ENCODE measurements at places on chromosomes 4 and X.

DNA sequence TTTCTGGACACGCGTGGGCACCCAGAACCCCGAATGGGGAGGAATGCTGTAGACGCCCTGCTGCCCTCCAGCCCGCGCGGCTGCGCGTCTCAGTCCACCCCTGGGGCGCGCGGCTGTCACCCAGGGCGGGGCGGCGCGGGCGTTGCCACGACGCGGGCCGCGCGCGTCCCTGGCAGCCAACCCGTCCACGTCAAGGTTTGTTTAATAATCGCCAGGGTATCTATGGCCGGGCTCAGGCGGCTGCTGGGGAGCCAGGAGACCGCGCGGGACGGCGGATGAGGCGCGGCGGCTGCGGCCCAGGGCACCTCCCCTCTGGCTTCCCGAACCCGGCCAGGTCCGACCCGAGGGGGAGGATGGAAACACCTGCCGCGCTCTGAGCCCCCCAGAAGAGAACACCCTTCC, at the start of gene SPATA18:
Gene SPATA18, plus strand, starts transcription at position 92 of the 402 bp plus-strand sequence. CDS start 401 bp downstream, outside the sequence.
- no peak for DNase-seq

- DNase-seq: no peak
Observed at GRCh38 chr4:138405466-138405891, 163.3 kb upstream of the SLC7A11 start.

DNA sequence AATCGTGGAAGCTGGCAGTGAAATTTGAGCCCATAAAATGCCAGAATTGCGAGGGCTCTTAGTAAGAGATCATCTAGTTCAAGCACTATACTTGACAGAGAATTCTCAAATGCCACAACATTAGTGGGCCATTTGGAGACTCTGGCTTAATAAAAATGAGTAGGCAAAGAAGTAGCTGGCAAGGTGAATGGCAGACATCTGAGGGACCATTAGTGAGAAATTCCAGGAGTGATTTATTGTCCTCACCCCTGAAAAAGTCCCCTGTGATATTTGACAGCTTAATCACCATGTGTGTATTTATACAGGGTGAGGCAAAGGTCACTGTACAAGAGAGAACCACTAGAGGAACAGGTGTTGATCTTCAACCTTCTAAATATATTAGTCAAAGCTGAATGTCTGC, 207.5 kb downstream of the CHRDL1 start:
- DNase-seq: no peak

- DNase-seq: no peak
Observed at GRCh38 chrX:29083823-29084222, 496.6 kb downstream of the IL1RAPL1 start.

DNA sequence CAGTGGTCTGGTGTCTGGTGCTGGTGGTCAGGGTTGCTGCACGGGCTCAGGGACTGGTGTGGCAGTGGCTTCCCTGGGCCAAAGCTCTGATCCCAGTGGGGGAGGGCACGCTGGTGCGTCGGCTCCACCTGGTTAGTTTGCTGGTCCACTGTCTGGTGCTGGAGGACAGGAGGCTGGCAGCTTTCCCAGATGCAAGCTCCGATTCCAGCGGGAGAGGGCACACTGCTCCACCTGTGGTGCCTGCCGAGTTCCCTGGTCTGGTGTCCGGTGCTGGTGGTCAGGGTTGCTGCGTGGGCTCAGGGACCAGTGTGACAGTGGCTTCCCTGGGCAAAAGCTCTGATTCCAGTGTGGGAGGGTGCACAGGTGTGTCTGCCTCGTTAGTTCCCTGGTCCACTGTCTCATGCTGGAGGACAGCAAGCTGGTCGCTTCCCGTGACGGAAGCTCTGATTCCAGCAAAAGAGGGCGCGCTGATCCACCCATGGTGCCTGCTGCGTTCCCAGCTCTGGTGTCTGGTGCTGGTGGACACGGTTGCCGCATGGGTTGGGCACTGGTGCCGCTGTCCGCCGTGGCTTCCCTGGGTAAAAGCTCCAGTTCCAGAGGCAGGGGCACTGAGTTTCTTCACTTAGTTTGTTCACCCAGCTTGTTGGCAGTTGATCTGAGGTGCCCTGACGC, 5.8 kb downstream of the VMA21 start:
- no peak for DNase-seq

- DNase-seq: no peak
Observed at GRCh38 chr4:168610911-168611530, 114.2 kb downstream of the PALLD start.

GRCh38 chr4:39037941-39038340, 5.7 kb upstream of the TMEM156 start:
- DNase-seq: no peak

DNA sequence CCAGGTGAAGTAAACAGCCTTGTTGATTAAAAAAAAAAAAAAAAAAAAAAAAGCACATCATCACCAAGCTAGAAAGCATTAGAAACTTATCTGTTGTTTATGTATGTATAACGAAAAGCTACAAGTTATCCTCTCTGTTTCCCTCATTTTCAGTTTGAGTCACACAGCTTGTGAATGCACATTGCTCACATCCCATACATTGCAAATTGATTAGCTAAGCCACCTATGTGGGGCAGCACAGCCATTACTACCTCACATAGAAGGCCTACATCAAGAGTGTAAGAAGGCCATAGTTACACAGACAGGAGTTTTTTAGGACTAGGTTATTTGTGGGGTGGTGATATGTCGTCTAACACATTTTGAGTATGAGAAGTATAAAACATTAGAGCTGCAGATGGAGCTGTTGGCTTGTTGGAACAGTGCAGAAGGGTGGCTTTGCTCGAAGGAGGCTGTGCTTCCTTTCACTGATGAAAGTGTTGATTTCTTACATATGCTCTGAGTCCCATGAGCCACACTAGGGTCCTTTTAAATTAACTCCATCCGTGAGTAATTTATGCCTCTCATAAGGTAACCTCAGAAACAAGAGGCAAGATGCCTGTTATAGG, 431.6 kb downstream of the GABRG1 start:
- DNase-seq: no peak

DNA sequence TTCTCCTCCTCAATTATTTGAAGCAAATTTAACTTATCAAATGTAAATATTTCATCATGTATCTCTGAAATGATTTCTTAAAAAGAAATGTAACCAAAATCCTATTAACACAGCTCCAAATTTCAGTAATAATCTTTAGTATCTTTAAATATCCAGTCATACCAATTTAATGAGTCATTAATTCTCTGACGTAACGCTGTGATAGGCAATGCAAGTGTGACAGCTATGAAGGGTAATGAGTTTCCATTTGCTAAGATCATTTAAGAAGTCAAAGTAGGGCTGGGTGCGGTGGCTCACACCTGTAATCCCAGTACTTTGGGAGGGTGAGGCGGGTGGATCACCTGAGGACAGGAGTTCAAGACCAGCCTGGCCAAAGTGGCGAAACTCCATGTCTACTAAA, 15.6 kb downstream of the RPS3A start:
- DNase-seq: no peak

DNA sequence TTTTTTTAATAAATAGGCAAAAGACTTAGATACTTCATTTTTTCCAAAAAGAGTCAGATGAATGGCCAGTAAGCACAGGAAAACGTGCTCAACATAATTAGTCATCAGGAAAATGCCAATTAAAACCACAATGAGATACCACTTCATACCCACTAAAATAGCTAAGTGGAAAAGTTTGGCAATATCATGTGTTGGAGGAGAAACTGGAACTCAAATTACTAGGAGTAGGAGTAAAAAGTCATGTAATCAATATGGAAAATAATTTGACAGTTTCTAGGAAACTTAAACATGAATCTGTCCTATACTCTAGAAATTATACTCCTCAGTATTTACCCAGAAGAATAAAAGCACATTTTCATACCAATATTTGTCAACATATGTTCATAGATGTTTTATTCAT, 449.8 kb downstream of the INPP4B start:
- no peak for DNase-seq

DNA sequence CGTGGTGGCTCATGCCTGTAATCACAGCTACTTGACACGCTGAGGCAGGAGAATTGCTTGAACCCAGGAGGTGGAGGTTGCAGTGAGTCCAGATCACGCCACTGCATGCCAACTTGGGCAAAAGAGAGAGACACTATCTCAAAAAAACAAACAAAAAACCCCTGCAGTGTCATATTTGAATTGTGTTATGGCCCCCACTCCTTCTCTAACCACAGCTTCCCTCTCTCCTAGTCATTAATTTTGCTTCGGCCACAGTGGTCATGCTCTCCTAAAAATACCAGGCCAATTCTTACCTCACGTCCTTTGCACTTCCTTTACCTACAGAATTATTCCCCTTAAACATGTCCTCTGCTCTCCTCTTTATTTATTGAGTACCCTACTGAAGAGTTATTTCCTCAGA, 206.1 kb downstream of the PPP3CA start:
- DNase-seq: no peak

- DNase-seq: no peak
Observed at GRCh38 chrX:146481735-146482134, 327.8 kb upstream of the CXorf51B start.

- DNase-seq: no peak
Observed at GRCh38 chr4:93813092-93813491, 15.5 kb upstream of the ATOH1 start.

- no peak for DNase-seq
Observed at GRCh38 chr4:13347517-13348125, 136.5 kb downstream of the RAB28 start.

DNA sequence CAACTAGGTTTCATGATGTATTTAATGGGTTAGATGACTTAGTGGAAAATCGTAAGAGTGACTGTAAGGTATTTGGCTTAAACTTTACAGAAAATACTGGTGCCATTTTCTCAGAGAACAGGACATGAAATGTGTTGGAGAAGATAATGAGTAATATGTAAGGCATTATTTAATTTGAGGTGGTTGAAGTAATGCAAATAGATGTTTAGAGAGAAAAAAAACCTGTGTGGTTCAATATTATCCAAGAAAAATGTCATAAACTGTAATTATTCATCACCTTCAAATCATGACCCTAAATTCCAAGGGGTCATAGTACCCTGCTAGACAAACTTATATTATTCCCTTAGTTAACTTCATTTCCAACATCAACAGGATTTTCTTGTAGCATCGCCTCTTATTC, 171.7 kb downstream of the EPHA5 start:
- no peak for DNase-seq

- no peak for DNase-seq
Observed at GRCh38 chr4:931194-931959, 739 bp downstream of the GAK start.

DNA sequence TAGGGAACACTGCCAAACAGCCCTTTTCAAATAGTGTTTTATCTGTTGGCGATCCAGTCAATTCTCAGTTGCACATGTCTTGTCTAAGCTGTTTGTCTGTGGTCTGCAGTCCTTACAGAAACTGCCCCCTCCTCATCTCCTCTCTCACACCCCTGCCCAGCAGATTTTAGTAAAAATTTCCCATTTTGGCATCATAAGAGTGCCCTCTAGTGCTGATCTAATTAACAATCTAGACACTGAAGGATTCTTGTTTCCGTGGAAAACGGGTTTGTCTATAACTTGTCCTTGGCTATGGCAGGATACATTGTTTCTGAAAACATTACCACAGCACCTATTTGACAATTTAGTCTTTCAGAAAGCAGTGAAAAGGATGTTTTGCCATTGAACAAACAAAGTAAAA, 227.2 kb upstream of the MBNL3 start:
- DNase-seq: no peak

DNA sequence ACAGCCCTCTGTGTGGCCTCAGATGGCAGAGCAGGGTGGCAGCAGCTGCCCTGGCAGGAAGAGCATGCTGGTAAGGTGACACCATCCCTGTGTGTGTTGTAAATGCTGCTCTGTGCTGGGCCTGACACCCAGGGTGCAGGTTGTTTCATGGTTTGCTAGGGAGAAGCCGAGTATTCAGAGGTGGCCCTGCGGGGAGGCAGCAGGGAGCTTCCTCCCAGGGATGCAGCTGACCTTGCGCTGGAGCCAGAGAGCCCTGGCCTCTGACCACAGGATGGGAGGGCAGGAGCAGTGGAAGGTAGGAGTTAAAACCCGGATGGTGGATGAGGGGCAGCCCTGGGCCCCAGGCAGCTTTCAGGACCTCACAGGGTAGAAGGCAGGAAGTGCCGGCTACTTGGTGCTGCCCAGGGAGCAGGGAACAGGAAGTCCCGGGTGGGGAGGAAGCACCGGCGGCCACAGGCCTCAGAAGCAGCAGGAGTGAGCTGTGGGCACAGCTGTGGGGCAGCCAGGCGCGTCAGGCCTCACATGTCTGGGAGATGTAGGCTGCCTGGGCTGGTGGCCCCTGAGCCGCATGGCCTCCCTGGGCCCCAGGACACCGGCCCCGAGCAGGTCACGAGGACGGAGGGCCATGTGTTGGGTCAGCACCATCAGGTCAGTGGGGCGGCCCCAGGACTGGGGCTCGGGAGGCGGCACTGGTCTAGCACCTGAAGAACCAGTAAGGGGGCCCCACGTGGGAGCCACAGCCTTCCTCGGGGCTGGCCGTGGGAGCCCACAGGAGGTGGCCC, 19.1 kb downstream of the SH3BP2 start:
- no peak for DNase-seq

GRCh38 chr4:41763729-41764128, 15.2 kb upstream of the PHOX2B start:
- DNase-seq: no peak

DNA sequence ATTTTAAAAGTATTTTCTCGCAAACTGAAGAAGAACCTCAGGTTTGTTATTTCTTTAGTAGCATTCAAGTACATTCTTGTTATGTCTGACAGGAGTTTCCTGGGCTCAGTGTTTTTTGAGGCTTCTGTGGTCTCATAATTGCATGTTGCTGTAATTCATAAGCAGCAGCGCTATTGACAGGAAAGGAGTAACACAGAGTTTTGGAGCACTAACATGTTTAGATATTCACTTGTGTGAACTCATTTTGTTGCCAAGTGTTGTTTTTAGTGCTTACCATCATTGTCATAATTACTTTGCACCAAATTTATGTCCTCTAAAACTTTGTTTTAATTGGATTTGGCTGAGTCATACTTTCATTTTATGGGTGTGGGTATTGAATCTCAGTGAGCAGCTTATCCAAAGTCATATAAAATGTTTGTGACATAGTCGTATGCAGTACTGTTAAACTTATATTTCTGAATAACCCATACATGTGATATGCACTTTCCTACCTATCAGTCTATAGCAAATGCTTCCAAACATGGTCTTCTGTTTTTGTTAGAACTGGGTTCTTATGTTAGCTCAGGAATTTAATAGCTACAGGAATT, 358.7 kb upstream of the CTSO start:
- DNase-seq: no peak

GRCh38 chr4:147831551-147832171, 99.8 kb downstream of the ARHGAP10 start:
- DNase-seq: no peak

DNA sequence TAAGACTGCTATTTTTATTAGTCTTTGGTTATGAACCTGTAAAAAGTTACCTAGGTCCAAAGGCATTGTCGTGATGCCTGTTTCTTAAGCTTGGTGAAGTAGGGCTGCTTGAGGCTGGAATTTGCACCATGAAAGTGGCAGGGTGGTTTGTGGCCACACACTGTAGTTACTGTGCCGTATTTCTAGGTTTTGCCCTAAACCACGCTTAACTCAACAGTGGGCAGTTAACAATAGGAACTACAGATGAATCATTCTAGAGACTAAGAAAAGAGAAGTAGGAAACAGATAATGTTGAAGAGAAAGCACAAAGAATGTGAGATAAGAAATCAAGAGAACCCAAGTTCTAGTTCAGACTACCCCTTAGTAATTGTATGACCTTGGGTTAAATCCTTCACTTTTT, 11.5 kb downstream of the ETNPPL start:
- no peak for DNase-seq

Measured in cortex of kidney (tissue), 1 donor.